ENCODE measurements at places on chromosomes 16 and 17.

DNA sequence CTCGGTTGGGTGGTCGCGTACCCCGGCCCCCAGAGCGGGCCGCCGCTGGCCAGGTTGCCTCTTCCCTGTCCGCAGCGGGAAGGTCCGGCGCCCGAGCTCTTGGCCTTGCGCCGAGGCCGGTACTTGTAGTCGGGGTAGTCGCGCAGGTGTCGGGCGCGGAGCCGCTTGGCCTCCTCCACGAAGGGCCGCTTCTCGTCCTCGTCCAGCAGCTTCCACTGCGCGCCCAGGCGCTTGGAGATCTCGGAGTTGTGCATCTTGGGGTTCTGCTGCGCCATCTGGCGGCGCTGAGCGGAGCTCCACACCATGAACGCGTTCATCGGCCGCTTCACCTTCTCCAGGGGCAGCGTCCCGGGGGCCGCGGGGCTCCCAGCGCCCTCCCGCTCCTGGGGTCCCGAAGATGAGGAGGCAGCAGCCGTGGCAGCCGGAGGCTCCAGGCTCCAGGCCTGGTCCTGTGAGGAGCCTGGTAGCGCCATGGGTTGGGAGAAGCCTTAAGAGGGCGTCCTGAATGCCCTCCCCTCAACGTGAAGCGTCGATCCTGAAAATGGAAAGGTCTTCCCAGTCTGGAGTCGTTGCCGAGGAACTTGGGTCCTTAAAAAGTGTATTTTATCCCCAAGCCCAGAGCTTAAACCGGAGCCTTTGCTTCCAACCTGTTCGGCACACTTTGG, 558 bp downstream of the SOX15 start:
- DNase-seq, result peak; percentile 85

GRCh38 chr17:28935744-28936460, 15.4 kb downstream of the PHF12 start:
- no peak for DNase-seq

GRCh38 chr16:88792668-88793250, 7.7 kb upstream of the PIEZO1 start:
- DNase-seq, result no peak

- DNase-seq, result no peak
Measured at GRCh38 chr16:1057252-1057932, 15.2 kb upstream of the SSTR5 start.

DNA sequence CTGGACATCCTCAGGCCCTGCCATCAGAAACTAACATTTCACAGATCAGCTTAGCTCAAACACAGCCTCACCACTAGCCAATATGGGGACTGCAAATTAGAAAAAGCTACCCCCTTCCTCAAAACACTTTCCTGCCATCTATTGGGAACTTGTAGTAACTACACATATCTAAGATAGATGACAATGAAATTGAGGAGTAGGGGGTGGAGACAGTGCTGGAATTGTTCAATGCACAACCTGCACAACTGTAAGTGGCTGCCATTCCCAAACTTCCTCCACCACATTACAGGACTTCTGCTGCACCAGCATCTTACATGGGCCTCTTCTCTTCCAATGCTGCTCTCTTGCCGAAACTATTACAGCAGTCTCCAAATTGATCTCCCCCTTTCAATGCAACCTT, 21.9 kb downstream of the AIPL1 start:
- DNase-seq, result peak; percentile 42

DNA sequence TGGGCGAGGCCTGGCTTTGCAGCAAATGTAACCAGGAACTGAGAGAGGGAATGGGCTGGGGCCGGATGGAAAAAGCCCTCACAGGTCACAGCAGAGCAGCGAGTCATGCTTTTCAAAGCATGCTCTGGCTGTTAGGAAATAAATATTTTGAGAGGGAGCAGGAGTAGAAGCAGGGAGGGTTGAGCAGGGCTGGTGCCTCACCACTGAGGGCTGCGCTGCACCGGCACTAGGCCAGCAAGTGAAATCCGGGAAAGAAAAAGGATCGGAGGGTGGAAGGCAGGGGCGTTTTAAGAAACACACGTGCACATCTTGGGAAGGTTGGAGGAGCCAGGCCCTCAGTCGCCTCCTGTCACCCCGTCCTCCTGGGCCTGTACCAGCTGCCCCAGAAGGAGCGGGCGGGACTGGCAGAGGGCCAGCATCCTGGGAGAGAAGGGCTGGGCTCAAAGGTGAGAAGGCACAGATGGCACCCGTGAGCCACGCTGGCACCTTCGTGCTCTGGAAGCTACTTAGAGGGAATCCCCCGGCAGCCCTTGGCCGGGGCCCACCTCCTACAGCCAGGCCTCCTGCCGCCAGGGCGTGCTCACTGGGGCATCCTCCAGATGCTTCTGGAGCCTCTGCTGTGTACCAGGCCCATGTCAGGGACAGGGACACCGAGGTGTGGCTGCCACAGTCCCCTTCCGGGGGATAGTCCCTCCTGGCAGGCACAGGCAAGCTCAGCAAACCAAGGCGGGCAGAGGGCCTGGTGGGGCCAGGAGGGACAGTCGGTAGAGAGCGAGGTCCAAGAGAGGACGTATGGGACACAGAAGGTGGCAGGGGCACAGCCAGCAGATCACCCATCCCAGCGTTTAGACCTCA, 71.5 kb upstream of the PLCG2 start:
- peak; percentile 65 for DNase-seq

GRCh38 chr17:41433586-41433985, 7.2 kb downstream of the KRT38 start:
- DNase-seq, result no peak

DNA sequence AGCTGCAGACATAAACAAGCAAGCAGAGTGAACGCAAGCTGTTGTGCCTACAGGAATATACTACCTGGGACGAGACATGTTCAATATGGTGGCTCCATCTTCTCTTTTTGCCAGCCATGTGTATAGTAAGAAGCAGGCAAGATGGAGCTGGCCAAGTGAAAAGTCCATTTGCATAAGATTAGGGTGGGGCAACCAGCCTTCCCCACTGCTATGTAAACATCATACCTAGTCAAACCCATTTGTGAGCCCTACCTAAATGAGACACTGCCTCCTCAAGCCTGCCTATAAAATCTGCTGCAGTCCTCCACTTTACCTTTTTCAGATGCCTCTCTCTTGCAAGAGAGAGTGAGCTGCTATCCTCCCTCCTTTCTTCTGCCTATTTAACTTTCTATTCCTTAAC, 370.1 kb upstream of the PMFBP1 start:
- DNase-seq, result no peak

DNA sequence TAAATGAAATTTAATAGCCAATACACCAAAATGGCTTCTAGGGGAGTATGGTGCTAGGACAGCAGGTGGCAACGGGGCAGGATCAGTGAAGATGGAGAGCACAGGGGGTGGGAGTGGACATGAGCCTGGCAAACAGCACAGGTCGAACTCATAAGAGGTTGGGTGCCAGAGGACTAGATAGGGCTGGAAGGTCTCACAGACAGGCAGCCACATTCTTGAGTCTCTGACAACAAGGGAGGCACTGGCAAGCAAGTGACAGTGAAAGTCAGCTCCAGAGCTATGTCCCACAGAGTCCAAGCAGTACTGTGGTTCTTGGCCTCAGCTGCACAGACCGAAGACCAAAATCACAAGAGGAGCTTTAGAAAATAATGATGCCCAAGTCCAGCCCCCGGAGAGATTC, 61.2 kb downstream of the USP31 start:
- DNase-seq, result no peak

DNA sequence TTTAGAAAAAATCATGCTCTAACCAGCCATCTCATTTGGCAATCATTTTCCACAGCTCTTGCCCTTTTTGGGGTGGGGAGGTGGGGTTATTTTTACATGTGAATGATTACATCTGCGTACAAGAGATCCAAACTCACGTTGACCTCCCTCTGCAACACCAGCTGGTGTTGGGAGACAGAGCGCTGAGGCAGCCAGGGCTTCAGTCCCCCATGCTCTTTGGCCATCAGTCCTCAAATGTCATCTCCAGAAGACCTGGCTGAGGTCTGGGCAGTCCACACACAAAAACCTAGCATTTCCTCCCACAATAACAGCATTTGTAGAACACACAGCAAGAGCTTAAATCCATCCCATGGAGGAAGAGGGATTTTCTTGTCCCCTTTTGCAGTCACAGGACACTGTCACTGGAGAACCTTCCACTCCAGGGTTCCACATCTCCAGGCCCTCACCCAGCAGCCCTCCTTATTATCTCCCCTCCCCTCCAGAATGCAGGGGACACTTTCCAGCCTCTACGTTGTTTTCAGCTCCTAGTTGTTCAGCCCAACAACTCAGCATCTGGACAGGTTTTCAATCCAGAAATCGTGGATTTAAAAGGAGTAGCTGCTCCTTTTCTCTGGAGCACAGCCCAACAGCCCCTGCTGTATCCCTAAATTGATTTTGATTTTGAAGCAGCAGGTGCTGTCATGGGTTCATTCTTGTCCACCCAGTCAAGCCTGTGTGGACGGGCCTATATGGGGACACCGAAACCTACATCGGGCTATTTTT, 21.1 kb downstream of the MEOX1 start:
- DNase-seq, result peak; percentile 14

- no peak for DNase-seq
Measured at GRCh38 chr17:68599552-68600066, 1.6 kb downstream of the FAM20A start.

GRCh38 chr17:37737971-37738370, 6.9 kb downstream of the HNF1B start:
- DNase-seq, result peak; percentile 75

GRCh38 chr16:47986031-47986430, 169.8 kb downstream of the ABCC12 start:
- no peak for DNase-seq

GRCh38 chr17:64662774-64663367, 764 bp upstream of the SMURF2 start:
- no peak for DNase-seq
